ENCODE measurements at places on chromosomes 12 and 14. TPM values are rescaled to one million over a fixed set of nuclear protein-coding genes. Genes with fewer than 3 reads are reported as not detected.

DNA sequence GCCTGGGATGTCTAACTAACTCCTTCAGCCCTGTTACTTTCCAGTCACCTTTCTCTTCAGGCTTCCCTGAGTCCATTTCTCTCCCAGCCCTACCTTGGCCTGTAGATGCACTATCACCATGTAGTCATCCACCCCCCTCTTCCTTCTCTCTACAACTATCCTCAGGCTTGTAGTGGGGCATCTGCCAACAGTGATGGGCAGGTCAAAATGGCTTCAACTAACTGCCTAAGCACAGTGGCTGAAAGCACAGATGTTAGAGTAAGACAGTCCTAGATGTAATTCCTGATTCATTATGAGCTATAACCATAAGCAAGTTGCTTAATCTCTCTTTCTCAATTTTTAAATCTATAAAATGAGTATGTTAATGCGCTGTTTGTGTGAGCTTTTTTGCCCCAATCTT, 133.6 kb upstream of the NAV3 start:
- no peak for DNase-seq

DNA sequence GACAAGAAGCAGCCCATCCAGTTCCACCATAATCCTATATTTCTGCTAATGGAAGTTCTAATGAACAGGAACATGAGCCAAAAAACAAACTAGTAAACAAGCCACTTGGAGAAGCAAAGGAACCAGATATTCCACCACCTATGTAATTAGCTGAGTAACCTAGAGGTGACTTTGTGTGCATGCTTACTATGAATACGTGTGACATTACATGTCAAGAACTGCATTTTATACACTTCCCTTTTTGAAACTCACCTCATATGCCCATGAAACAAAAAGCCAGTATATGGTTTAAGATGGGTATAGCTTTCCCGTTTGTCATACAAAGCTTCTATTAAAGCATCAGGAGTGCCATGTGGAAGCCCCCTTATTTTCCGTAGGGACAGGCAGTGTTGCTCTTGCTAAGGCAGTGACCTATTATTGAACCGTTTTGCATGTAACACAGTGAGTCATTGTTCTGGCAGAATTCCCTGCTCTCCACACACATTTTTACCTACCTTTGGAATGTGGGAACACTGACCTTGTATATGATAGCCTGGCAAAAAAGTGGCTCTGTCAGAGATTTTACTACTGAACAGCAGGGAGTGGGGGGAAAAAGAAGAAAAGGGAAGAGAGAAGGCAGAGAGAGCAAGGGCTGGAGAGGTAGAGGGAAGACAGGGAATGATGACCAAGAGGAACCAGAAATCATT, 34.8 kb upstream of the FRMD6 start:
- DNase-seq = no peak

DNA sequence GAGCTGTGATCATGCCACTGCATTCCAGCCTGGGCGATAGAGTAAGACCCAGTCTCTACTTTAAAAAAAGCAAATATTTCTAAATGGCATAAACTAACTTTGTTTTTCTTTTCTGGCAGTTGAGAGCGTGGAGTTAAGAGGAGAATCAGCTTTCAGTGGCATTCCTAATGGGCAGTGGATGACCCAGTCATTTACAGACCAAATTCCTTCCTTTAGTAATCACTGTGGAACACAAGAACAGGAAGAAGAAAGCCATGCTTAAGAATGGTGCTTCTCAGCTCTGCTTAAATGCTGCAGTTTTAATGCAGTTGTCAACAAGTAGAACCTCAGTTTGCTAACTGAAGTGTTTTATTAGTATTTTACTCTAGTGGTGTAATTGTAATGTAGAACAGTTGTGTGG, 21.2 kb downstream of the TDG start:
- no peak for DNase-seq

- DNase-seq = no peak
Observed at GRCh38 chr12:114921781-114922180, 237.8 kb upstream of the TBX3 start.

DNA sequence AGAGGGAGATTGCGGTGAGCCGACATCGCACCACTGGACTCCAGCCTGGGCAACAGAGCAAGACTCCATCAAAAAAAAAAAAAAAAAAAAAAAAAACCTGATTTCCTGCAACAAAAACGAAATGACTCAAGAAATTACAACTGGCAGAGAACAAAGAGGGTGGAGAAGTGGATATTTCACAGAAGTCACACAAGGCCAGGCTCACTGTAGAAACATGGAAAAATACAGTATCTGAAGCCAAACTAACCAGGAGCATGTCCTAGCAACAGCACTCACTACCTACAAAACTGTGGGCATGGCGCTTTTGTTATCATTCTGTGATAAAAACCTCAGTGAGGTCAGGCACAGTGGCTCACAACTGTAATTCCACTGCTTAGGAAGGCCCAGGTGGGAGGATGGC, 11.7 kb upstream of the MMP17 start:
- no peak for DNase-seq

DNA sequence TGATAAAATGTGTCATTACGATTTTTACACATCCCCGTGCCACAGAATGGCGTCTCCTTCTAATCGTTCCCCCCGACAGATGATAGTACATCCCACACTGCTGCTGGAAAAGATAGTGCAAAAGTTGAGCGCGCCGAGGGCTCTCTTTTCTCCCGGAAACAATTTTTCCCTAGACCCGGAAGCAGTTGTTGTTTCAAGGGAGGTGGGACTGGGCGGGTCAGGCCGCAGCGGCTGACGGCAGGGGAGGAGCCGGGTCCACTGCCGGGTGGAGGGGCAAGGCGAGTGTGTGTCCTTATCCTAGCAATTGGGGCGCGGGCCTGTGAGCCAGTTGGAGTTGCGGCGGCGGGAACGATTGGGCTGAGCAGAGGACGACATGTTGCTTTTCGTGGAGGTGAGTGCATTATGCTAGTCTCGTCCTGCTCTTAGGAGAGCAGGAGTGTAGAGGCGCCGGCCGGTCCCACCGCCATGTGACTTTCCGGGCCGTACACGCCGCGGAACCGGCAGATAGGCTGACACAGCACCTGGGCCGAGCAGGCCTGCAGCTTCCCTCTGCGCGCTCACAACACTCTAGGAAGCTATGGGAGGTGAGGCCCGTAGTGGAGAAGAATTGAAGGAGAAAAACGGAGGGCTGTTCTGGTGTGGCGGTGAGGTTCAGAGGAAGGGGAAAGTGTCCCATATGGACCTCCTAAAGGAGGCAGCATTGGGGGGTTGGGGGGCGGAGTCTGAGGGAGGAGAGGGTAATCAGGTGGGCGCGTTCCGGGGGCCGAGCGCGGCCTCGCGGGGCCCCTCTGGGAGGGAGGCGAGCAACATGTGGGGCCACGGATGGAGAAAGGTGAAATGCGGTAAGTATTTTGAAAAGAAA, at the start of gene LARP4:
Gene LARP4 (plus strand): TSS at position 248 of the 862 bp plus-strand sequence. CDS start 126 bp downstream, at position 374.
- peak; percentile 87 for DNase-seq

DNA sequence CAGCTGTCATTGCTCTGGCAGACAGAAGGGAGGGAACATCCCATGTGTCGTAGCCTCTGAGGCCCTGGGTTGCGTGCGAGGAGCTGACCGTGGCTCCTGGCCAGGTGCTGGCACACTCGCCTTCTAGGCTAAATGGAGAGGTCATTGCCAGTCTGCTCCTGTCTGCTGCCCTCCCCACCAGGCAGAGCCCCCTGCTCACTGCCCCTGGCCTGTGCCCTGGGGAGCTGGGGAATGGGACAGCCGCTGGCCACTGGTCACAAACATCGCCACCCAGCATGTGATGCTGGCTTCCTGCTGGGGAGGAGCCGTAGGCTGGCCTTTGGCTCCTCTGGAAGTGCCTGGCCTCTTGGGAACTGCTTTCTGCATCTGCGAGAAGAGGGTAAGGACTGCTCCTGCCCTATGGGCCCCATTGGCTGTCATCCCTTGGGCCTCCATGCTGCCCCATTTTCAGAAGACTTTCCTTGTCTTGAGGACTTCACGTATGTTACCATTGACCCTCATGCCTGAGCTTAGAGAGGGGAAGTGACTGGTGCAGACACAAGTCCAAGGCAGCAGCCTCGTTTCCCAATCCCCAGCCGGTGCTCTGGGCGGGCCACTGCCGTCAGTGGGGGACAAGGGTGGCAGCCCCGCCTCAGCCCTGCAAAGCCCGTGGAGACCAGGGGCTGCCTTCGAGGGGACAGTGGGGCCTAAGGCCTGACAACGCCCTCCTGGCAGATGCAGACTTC, 2.0 kb upstream of the TNFAIP2 start:
- DNase-seq = no peak

GRCh38 chr12:128844031-128844635, 9.1 kb upstream of the GLT1D1 start:
- no peak for DNase-seq

GRCh38 chr12:122886851-122887818, 8.8 kb downstream of the VPS37B start:
- no peak for DNase-seq

The PZP gene
- total RNA-seq = not detected

The CCDC197 gene
- total RNA-seq = not detected

The PLEKHG7 gene
- not detected for total RNA-seq

The PIWIL1 gene
- total RNA-seq = not detected

The MIP gene
- total RNA-seq = not detected

Data from CD8-positive, alpha-beta memory T cell (primary cell).